SK-N-DZ (cell line): ENCODE measurements at places on chromosomes 16 and 17.
A peak's percentile ranks its signal among the peaks of the same experiment; 100 is the strongest.

- DNase-seq: no peak
These were observed 44.1 kb downstream of the DDX19A start for GRCh38 chr16:70390774-70391173.

DNA sequence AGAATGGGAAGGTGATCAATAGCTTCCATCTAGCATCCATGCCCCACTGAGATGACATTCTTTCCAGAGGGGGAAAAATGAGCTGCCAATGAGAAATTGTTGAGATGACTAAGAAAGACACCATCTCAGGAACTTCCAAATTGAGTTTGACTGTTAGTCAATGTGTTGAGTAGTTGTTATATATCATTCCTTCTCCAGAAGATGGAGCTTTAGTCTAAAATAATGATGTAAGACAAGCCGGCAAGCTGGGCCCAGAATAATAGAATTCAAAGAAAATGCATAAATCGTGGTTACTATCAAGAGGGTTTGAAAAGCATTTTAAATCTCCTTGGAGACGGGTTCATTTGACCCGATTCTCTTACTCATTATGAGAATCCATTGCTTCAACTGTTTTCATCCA lies 71.0 kb upstream of the ATF7IP2 start:
- no peak for DNase-seq

- no peak for DNase-seq
These were observed 29.0 kb upstream of the HEATR6 start for GRCh38 chr17:60107526-60108257.

GRCh38 chr17:68302066-68302564 lies 10.8 kb downstream of the ARSG start:
- no peak for DNase-seq

GRCh38 chr17:77736721-77737120 lies 221.8 kb upstream of the TNRC6C start:
- no peak for DNase-seq

DNA sequence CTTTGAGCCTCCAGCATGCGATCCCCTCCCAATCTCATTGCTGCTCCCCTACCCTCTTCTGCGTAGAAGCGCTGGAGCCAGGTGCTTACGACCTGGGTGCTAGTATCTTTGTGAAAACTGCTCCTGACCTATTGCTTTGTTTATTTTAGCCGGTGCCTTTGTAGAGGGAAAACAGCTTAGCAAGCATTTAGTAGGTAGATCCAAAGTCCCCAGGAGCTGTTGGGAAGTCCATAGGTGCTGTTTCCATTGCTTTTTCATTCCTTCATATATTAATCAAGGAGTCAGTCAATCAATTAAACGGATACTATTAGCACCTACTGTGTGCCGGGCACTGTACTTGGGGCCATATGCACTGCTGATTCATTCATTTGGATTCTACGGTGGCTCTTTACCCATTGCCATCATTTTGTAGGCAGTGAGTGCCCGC lies 497.6 kb downstream of the WWOX start:
- DNase-seq: no peak

DNA sequence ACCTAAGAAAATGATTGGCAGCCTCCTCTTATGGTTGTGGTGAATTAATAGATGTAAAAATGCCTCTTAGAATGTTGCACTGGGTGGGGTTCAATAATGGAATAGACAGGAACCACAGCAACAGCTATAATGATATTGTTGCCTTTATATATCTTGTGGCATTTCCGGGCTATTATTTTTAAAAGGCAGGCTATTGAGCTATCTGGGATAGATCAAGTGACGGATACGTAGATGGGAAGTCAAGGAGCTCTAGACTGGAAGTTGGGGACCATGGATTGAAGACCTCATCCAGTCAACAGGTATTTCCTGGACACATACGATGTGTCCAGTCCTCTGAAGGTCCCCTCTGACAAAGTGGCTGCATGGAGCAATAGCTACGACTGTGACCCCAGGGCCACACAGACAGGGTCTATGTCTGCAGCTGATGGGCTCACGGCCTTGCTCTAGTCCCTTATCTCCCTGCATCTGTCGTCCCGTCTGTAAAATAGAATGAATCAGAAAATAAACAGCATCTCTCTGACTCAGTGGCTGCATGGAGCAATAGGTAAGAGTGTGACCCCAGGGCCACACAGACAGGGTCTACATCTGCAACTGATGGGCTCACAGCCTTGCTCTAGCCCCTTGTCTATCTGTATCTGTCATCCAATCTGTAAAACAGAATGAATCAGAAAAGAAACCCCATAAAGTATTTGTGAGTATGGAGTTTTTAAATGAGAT lies 117.7 kb upstream of the FOXF1 start:
- DNase-seq: no peak

DNA sequence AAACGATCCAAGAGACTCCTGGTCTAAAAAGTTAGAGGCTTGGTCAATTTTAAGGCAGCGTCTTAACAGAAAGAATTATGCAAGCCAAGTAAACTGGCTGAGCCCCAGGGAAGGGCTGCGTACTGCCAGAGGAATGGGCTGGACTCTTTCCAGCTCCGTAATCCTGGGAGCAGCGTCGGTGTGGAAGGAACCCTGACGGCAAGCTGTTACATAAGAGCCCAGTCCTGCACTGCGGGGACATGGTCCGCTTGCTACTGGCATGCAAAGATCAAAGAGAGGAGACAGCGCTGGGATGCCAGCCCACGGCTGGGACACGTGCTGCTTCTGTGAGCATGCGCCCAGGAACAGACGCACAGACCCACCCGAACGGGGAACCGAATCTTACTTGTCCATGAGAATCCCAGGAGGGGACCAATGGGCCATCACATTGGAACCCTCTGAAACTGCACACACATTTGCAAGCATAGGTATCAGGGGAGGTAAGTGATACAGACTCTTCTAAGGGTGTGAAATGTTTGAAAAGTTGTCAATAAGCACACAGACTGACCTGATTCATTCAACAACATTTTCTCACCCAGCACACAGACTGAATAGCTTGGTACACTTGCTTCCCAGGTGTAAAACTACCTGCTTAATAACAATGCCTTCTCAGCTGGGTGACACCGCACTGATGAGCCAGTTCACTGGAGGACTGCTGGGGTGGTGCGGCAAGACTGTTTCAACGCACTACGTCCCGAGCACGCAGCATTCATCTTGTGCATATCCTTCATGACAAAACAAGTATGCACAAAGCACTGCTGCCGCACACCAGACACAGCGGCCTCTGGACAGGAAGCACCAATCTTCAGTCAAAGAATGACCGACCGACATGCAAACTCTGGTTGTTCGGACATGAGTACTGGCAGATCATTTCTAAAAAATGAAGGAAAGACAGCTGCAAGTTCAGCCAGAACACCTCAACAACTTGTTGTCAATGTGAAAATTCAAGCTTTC lies 94.9 kb downstream of the ANKRD11 start:
- DNase-seq: no peak

GRCh38 chr17:41824086-41824485 lies 11.3 kb downstream of the FKBP10 start:
- DNase-seq: no peak

- DNase-seq: peak; percentile 80
These were observed 34.7 kb downstream of the MYO18A start for GRCh38 chr17:29145289-29146073.

GRCh38 chr17:59266745-59267144 lies 46.4 kb downstream of the GDPD1 start:
- no peak for DNase-seq

DNA sequence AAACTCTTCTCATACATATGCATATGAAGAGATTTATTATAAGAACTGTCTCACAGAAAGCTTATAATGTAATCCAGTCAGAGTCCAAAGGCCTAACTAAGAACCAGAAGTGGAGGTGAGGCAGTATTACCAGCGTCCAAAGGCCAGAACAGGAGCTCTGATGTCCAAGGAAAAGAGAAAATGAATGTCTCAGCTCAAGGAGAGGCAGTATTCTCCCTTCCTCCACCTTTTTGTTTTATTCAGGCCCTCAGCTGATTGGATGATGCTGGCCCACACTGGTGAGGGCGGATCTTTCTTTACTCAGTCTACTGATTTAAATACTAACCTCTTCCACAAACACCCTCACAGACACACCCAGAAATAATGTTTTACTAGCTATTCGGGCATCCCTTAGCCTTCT lies 43.4 kb downstream of the FBXL20 start:
- DNase-seq: no peak

- DNase-seq: no peak
These were observed 66.2 kb downstream of the IRF8 start for GRCh38 chr16:85965125-85965524.

GRCh38 chr17:33640629-33641028 lies 347.5 kb upstream of the ASIC2 start:
- no peak for DNase-seq

GRCh38 chr16:79452671-79453070 lies 147.9 kb downstream of the MAF start:
- DNase-seq: no peak

DNA sequence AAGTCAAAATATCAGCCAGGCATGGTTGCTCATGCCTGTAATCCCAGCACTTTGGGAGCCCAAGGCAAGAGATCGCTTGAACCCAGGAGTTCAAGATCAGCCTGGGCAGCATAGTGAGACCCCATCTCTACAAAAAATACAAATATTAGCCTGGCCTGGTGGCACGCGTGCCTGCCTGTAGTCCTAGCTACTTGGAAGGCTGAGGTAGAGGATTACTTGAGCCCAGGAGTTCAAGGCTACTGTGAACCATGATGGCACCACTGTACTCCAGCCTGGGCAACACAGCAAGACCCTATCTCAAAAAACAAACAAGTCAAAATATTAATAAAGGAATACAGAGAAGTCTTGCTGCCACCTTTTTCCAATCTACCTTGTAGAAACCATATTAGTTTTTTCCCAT lies 4.2 kb downstream of the ZNF689 start:
- DNase-seq: no peak

GRCh38 chr16:67718668-67719047 lies 458 bp downstream of the GFOD2 start:
- DNase-seq: no peak

DNA sequence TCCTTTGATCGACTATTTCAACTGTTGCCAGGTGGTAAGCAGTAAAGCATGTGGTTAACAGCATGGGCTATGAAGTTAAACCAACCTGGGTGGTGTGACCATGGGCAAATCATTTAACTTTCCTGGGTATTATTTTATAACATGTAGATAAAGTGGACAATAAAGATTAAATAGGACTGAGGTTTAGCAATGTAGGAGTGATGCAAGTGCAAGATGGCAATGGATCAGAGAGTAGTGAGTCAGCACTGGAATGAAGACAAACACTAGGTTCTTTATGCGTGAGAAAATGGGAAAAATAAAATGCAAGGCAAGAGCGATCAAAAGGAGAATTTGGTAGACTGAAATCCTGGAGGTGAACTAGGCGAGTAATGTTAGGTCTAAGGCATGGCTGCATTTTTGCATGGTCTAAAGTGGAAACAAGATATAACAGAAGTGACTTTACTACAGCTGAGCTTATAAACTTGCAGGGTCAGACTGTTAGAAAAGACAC lies 222.4 kb upstream of the AXIN2 start:
- no peak for DNase-seq

DNA sequence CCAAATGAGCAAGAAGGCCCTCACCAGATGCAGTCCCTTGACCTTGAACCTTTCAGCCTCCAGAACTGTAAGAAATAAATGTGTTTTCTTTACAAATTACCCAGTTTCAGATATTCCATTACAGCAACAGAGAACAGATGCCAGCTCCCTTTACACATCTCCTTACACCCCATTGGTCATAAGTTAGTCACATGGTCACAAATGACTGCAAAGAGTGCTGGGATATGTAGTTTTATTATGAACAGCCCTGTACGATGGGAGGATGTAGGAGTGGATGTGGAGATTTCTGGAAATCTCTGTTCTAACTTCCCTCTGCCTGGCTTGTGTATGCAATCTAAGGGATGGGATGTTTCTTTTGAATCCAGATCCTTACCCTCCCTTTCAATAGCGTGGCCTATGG lies 13.3 kb upstream of the RPL38 start:
- DNase-seq: peak; percentile 83

GRCh38 chr17:49229805-49230600 lies 584 bp downstream of the PHOSPHO1 start:
- no peak for DNase-seq

- DNase-seq: no peak
These were observed 19.2 kb downstream of the CCDC40 start for GRCh38 chr17:80055597-80055996.

DNA sequence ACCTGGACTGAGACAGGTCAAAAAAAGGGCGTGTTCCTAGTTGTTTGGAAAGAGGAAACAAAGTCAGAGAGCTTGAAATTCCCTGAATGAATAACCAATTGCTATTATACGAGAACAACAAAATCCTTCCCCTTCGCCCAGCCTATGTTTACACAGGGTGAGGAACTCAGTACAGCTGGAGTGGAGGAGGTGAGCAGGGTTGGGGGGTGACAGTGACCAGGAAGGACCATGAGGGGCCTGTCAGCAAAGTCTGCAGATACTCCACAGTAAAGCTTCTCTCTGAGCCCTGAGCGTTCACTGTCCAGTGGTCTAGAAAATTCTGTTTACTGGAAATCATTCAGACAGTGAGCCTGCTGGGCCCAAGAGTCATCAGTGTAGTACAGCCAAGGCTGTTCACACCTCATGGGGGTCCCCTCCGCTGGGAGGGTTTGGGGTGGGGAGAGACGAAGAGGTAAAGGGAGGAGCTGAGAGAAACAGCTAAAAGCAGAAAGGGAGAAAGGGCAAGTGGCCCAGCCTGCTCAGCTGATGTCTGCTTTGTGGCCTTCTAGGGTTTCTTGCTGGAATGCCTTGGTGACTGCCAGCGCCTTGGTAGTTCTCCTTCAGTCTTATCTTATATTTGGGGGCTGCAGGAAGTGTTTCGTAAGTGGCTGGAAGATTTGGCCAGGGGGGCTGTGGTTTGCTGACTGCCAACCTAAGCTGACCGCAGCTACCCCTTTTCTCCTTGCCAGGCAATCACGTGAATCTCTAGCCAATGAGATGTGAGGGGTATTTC lies 5.7 kb downstream of the DUSP3 start:
- no peak for DNase-seq

DNA sequence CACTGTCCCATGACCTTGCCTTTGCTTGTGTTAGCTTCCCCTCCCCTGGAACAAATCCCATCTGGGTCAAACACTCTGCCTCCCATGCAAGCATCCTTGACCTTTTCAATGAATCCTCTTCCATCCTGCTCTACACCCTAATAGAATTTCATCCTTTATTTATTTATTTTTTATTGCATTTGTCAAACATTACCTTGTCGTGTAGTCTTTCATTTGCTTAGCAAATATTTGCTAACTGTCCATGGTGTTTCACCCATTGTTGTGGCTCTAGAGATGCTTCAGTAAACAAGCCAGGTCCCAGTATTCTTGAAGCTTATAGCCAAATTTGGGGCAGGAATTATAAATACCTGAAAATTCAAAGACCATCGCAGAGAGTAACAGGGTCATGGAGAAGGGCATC lies 51.0 kb upstream of the MRTFB start:
- no peak for DNase-seq
